ENCODE measurements at places on chromosomes 7 and 10.

DNA sequence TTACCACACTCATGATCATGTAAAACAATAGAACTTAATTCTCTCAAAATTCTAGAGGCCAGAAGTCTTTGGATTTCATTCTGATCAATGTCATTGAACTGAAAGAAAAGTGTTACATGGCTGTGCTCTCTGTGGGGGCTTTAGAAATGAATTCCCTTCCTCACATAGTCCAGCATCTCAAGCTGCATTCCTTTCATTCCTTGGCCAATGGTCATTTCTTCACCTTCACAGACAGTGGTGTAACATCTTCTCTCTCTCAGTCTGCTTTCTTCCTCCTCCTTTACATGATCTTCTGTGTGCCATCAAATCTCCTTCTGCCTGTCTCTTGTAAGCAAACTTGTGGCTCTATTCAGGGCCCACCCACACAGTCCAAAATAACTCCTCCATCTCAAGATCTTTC, 735.3 kb downstream of the SUGCT start:
- DNase-seq, result no peak

GRCh38 chr7:111059833-111060232, 31.1 kb upstream of the LRRN3 start:
- DNase-seq, result no peak

DNA sequence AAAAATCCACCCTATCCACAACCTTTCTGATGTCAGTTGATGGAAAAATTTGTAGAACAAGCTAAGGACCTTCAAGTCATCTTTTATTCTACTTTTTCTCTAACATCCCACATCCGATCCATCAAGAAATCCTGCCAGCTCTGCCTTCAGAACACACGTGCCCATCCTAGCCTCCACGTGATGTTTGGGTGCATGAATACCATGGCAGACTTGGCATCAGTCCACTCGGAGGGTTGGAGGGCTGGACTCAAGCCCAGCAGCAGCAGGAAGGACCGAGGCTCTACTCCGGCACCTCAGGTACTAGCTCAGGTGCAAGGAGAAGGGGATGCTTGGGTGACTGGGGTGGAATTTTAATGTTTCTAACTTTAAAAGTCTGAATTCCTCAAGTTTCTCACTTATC, 428.6 kb downstream of the DPP6 start:
- DNase-seq, result no peak

- no peak for DNase-seq
Observed at GRCh38 chr7:136940917-136941316, 72.5 kb downstream of the CHRM2 start.

All from stimulated activated CD8-positive, alpha-beta memory T cell treated with anti-CD3 and anti-CD28 coated beads, Interleukin-4, amount 100 ng/mL, for 1 hour (primary cell).